CD8-positive, alpha-beta T cell (primary cell): ENCODE measurements at places on chromosomes 1 and 21.
A peak's percentile ranks its signal among the peaks of the same experiment; 100 is the strongest.

DNA sequence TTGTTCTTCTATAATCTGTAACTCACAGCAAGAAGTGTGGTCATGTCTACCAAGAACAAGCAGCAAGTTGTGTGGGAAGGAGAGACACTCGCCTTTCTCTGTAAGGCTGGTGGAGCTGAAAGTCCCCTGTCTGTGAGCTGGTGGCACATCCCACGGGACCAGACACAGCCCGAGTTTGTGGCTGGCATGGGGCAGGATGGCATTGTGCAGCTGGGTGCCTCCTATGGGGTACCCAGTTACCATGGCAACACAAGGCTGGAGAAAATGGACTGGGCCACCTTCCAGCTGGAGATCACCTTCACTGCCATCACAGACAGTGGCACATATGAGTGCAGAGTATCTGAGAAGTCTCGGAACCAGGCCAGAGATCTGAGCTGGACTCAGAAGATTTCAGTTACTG, 15.5 kb downstream of the CD101 start:
- DNase-seq = no peak

DNA sequence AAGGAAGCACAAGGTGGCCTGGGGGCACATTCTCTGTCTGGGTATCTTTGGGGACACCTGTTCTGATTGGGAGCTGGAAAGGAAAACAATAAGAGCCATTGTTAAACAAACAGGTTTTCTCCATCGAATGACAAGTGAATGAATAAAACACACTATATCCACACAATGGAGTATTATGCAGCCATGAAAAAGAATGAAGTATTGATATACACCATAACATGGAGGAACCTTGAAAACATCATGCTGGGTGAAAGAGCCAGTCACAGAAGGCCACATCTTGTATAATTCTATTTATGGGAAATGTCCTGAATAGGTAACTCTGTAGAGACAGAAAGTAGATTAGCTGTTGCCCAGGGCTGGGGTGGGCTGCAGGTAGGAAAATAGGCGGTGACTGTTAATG, 11.1 kb downstream of the PROK1 start:
- DNase-seq = no peak

GRCh38 chr1:208347191-208347590, 103.0 kb upstream of the PLXNA2 start:
- DNase-seq = no peak

- DNase-seq = no peak
Observed at GRCh38 chr1:3375245-3375644, 79.2 kb upstream of the ARHGEF16 start.

DNA sequence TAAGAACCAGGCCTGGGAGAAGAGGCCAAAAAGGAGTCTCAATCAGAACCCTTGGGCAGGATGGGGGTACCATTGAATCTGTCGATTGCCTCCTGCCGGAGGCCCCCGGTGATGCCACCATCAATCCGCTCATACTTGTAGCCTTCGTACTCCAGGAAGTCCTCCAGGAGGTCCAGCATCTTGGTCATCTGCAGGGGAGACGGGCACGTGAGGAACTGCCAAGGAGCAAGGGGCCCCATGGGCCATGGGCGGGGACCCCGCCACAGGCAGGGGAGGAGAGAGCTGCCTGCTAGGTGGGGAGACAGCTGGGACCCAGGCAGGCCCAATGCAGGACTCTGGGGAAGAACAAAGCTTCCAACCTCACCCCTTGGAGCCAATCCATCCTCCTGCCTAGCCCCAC, 48.6 kb downstream of the CHD5 start:
- no peak for DNase-seq

- no peak for DNase-seq
Observed at GRCh38 chr1:174815474-174815908, 184.3 kb upstream of the CACYBP start.

- no peak for DNase-seq
Observed at GRCh38 chr1:69913977-69914376, 291.4 kb downstream of the LRRC40 start.

DNA sequence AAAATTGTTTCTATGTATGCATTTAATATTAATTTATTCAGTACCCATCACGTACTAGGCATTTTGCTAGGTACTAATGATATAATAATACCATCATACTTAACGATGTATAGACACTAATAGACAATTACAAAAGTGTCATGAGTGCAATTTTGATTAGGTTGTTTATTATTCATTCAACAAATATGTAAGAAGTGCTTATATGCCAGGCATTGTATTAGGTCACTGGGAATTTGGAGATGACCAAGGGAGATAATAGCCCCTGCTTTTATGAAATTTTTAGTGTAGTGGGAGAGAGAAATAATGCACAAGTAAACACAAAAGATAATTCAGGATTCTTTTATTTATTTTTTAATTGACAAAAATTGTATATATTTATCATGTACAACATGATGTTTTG, 18.6 kb downstream of the C1orf185 start:
- no peak for DNase-seq

DNA sequence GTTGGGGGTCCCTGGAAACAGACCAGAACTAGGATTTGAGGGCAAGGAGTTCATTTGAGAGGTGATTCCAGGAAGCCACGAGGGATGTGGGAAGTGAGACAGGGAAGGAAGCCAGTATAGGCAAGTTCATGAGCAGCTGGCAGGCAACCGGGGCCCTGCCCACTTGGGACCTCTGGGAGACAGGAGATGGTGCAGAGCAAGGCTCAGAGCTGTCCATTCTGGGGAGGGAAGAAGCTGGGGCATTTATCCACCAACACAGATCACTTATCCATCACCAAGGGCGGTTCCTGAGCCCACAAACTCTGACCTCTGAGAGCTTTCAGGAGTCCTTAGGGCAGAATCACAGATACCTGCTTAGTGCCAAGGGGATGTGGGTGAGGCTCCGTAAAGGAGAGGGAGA, 16.8 kb downstream of the EDN2 start:
- no peak for DNase-seq

GRCh38 chr1:94805912-94806311, 14.2 kb upstream of the SLC44A3 start:
- peak; percentile 23 for DNase-seq

GRCh38 chr1:67711855-67712212, 26.8 kb downstream of the GADD45A start:
- DNase-seq = no peak

DNA sequence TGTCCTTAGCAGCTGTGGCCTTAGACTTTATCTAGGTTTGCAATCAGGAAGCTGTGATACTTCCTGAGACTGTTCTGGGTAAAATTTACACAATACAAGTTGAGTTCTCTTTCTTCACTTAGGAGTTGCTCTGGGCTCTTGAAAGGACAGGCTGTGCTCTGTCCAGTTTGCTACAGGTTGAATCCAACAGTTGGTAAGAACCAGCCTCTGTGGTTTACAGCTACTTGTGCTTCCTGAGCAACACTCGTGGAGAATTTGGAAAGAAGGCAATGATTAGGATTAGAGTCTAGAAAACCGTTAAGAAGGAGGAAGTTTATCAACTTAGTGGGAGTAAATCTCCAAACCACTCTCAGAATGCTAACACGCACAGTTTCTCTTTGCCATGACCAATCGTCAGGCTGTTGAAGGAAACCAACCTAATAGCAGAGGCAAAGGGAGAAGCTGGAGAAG, 26.8 kb downstream of the GFI1 start:
- DNase-seq = no peak

GRCh38 chr1:21295002-21295401, 4.7 kb upstream of the ECE1 start:
- DNase-seq = no peak

- no peak for DNase-seq
Observed at GRCh38 chr1:54812801-54813484, 11.8 kb upstream of the TTC22 start.

DNA sequence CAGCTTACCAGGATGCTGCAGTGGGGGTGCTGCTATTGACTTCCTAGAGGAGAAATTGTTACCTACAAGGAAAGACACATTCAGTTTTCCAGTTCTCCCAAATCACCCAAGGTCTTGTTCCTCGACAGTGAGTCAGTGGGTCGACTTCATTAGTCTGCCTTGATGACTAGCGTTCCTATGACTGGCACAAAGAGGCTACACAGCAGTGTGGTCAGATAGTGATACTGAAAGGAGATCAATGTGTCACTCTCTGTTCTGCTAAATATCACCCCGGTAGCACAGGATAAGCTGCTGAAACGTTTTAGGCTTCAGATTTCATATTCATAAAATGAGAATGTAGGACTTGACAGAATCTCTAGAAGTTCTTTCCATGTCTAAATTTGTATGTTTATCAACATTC, 357.4 kb downstream of the LMX1A start:
- no peak for DNase-seq
